Peyer's patch (tissue), 4 donors: ENCODE measurements at places on chromosomes 2 and 18.

- no peak for DNase-seq
Measured at GRCh38 chr2:205660521-205661124, 21.7 kb upstream of the NRP2 start.

DNA sequence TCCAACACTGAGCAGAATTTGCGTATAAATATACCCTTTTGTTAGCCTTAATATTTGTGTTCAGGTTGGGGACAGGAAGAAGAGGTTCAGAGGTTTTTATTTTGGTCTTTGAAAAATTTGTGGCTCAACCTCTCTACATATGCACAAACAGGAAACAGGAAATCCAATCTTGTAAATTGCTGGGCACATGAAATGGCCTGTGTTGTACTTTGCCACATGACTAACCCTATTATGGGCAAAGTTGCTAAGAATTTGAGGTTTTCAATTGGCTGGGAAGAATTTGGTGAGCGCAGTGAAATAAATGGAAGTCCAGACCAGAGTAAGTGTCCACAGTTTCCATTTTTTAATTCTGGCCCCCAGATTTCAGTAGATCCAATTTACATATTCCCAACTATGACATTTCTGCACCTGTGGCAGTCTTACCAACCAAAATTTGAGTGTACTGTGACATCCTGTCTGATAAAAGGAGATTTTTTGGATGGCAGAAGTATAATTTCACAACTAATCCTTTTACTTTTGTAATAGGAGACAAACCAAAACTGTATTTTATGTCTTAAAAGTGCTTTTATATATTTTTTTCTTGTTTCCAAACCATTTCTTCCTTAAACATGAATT is 63.6 kb downstream of the COX7A2L start:
- no peak for DNase-seq

DNA sequence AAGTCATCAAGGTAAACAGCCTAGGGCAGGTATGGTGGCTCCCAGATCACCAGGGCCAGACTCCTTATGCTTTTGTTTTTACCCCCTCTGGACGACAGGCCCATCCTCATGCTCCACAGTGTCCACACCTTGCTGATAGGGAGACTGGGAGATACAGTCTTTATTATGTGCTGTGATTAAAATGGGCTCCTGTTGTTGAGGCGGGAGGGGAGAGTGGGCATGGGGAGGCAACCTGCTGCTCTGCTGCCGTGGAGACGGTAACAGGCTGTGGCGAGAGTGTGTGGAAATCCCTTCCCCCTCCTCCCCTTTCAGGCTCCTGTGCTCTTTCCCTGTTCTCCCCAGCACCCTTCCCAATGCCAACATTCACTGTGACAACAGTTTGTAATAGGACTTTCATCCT is 38.2 kb upstream of the PNO1 start:
- no peak for DNase-seq

GRCh38 chr2:219127037-219127635 is 33.5 kb downstream of the NHEJ1 start:
- DNase-seq, result no peak

DNA sequence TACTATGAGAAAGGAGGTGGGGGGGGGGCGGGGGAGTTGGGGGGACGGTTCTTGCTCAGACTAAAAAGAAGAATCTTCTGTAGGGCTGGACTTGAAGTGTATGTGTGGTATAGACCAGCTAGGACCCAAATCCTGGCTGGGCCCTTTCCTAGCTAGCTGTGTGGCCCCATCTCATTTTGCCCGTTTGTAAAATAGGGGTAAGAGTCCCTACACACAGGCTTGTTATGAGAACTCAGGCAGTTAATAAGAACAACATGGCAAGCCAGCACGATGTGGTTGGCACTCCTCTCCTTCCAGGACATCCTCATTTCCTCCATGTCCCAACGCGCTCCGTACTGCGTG is 1.1 kb downstream of the EVA1A start:
- DNase-seq, result no peak

DNA sequence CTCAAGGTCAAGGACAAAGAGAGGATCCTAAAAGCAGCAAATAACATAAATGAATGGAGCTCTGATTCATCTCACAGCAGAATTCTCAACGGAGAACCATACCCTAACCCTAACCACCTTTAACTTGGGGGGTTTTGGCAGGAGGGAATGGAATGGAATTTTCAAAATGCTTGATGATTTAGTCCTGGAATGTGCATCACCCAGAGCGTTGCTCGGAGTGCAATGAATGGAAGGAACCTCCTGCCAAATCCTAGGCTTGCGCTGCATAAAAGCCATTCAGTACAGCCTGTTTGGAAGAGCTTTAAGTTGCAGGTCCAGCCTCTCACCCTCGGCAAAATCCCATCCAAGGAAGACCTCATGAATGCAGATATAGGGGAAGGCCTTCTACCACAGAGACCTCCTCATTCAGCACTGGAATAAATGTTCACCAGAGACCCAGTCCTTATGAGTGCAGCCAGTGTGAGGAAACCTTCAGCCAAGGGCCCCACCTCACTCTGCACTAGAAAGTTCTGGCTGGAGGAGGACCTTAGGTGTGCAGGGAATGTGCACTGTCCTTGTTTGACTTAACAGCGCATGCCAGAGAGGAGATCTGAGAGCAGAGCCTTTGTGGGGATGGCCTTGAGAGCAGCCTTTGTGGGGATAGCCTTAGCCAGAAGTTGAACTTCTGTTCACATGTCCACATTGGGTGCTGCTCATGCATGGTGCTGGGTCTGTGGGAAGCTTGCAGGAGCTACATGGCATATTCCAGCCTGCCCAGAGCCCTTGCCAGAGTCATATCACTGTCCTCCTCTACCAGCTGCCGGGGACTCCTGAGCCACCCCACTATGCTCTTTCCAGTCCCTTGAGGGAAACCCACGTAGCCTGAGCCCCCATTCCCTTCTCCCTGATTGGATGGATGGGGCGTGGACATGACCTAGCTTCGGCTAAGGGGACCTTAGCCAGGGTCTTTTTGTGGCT is 30.5 kb downstream of the ASB1 start:
- DNase-seq, result no peak

DNA sequence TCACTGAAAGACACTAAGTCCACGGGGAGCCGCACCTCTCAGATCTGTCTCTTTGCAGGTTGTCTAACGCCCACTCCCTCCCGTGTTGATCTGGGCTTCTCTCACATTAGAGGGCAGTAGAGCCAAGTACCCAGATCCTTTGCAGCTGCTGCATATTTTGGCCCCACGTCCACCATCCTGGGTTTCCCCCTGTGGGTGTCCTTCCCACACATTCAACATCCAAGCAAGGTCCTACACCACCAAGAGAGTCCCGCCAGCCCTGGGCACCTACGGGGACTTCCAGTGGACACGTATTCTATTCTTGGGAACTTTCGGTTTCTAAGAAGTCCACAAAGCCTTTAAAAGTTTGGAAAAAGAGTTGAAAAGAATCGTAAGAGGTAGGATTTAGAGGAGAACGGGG is 116.6 kb downstream of the ATL2 start:
- DNase-seq, result no peak

- no peak for DNase-seq
Measured at GRCh38 chr2:62216616-62217015, 20.7 kb downstream of the B3GNT2 start.

DNA sequence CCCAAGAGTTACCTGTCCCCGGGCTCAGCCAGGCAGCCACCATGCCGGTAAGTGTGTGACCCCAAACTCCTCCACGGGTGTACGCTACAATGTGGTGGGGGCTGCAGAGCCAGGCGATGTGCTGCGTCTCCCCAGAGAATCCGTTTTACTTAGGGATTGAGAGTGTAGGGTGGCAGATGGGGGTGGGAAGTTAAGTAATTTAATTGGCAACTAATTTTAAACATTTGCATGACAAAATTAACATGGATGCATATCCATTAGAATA is 26.6 kb upstream of the RPL31 start:
- no peak for DNase-seq

- no peak for DNase-seq
Measured at GRCh38 chr18:36389811-36390581, 92.5 kb downstream of the FHOD3 start.

- DNase-seq, result no peak
Measured at GRCh38 chr2:38224181-38224580, 148.2 kb upstream of the CYP1B1 start.

DNA sequence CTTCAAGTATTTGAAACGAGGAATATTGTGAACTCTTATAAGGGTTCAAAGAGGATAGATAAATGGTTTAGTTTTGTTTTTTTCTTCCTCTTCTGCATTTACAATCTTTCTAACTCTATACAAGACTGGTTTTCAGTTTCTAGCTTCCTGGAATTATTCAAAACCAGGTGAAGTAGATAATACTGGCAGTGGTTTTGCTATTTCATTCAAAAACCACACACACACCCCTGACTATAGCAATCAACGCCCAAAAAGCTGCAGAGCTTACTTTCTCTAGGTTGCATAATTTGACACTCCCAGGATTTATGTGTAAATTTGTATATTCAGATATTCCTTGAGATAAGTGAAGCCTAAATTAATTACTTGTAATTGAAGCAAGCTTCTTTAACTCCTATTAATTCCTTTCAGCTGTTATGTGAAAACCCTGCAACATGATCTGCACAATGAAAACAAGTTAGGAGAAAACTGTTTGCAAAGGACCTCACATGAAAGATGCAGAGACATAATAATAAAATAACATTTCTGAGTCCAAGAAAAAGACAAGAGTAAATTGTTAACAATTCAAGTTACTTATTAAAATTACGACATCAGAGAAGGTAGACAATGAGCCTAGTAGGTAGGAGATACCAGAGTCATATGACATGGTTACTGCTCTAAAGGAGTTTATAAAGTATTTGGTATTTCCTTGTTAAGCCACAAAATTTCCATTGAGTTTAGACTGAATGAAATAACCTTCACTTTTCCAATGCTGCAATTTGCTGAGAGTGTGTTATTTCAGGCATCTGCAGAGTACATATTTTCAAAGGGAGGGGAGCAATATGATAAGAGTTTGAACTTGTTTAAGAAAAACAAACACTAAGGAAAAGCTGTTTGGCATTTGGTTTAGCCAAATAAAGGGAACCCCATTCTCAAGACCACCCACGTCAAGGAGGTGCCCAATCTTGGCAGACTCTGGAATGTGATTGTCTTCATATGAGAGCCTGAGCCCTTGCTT is 1.6 kb upstream of the NFE2L2 start:
- DNase-seq, result no peak
